ENCODE measurements at places on chromosomes 13 and 19. TPM values are rescaled to one million over a fixed set of nuclear protein-coding genes. Genes with fewer than 3 reads are reported as not detected.

DNA sequence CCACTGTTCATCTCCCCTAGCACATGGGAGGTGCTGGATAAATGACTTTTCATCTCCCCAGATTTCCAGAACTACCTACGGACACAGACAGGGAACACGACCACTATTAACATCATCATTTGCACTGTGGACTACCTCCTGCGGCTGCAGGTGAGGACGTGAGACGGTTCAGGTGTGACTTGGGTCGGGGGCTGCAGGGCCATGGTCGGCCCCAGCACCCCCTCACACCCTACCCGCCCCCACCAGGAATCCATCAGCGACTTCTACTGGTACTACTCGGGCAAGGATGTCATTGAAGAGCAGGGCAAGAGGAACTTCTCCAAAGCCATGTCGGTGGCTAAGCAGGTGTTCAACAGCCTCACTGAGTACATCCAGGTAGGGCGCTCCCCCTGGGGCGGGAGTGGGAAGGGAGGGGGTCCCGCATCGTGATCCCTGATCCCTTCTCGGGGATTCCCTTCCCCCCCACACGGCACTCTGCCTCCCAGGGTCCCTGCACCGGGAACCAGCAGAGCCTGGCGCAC is 74.4 kb downstream of the MAP4K1 start:
- ATAC-seq, result no peak

DNA sequence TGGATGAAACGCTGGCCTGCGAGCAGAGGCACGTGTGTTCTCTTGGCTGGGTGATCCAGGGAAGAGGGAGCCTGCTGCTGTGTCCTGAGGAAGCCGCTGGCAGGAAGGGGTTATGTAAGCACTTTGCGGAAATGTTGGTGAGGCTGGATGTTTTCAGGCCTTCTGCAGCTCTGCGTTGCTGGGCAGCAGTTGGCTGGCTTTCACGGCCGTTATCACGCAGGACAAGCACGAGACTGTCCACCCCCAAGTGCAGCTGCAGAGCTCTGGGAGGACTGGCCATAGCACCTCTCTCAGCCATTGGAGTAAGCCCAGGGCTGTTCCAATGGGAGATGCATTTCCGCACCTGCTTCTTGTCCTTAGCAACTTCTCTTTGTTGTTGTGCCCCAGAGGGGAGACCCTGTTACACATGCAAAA is 146.9 kb upstream of the SOX21 start:
- ATAC-seq, result peak; percentile 54

GRCh38 chr19:3367628-3368440 is 1.5 kb downstream of the NFIC start:
- no peak for ATAC-seq

DNA sequence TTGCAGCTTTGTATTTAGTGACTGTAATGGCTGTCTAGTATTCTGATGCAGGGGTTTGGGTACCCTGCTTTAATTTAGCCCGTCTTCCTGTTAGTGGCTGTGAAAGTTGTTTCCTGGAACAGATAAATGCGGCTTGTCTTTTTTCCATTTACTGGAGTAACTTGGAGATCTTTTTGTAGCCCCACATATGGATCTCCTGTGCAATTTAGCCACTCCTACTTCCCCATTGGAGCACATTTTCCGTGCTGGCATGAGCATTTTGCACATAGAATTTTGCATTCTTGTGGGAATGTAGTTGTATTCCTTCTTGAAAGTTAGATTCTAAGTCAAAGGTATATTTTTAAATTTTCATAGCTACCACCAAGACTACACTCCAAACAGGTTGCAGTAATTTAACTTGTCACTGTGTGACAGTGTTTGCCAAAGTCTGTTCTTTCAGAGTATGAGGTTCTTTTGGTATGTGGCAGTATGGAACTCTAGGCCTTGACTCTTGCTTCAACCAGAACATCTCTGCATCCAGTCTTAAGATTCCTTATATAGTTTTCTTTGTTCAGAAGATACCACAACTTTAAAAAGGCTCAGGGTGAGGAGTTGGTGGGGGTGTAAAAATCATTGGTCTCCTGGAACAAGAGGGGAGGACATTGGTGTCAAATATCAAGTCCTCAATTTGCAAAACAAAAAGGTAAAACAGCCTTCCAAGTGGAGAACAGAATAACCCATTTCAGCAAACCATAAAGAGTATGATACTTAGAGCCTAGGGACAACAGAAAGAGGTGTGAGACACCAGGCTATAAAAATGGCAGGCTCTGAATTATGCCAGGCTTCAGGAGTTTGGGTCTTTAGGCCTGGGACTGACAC is 21.1 kb upstream of the CCDC97 start:
- no peak for ATAC-seq

DNA sequence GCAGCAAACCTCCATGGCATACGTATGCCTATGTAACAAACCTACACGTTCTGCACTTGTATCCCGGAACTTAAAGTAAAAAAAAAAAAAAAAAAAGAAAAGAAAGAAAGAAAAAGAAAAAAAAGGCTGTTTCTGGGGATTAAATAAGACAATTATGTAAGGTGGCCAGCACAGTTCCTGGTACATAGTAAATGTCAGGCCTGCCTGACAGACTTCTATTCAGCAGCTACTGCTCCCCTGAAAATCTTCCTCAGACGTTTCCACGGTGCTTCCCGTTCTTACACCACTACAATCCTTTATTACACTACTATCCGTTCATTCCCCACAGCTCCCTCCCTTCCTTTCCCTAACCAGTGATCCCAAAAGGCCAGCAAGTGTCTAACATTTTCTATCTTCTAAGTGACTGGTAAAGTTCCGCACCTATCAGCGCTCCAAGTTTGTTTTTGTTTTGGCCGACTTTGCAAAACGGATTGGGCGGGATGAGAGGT is 636 bp upstream of the RB1 start:
- ATAC-seq, result peak; percentile 22

DNA sequence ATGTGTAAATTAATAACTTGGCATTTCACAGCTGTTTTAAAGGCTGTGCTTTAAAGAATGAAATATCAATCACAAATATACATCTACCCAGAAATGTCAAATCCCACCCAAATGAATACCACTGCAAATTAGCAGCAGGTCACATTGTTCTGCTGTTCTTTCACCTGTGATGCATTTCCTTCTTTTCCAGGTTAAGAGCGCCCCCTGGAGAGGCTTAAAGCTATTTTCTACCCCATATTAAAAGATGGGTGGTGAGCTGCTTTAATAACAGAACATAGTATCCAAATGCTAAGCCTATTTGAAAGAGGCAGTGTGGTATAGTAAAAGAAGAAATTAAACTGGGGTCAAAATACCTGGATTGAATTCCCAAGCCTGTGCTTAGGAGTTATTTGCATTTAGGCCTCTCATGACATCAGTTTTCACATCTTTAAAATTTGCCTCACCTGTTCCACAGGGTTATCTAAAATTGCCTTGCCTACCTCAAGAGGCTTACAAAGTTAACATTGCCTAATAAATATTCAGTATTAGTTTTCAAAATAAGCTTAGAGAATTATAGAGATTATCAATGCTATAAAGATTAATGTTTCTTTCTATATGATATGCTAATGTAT is 396.9 kb upstream of the SLITRK5 start:
- ATAC-seq, result no peak

- ATAC-seq, result peak; percentile 88
Observed at GRCh38 chr13:109235901-109236300, 550.5 kb downstream of the IRS2 start.

DNA sequence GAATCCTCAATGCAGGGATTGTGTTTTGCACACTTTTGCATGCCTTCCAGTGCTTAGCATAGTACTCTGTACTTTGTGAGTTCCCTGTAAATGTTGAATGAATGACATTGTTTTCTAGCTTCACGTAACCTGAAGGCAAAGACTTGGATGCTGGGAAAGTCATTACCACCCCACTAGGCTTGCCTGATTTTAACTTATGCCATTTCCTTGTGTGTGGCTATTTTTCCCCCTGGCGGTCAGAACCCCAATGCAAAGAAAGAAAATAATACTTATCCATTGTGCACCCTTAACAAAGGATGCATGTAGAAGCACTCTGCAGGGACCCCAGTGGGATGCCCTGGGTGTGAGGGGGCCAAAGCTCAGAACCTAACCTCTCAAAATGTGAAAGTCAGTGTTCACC is 1.2 kb upstream of the ENOX1 start:
- no peak for ATAC-seq

GRCh38 chr13:77714119-77714755 is 16.8 kb downstream of the SLAIN1 start:
- no peak for ATAC-seq

DNA sequence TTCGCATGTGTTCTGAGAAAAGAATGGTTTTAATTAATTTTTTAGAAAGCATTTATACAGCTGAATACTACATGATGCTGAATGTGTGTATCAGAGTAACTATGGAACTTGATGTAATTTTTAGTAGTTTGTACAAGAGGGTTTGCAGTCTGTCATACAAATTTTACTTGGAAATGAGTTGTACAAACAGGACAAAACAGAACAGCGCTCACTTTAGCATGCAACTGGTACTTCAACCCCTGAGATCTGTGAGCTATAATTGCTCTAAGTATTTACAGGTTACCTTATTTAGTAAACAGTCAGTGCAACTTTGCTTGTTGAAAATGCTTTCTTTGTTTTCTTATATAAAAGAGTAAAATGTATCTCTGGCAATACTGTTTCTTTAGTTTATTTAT is 706 bp downstream of the TNFRSF19 start:
- ATAC-seq, result peak; percentile 24

Gene SNAPC2
- total RNA-seq, result 7.9 TPM

Gene TEX101
- total RNA-seq, result 3.3 TPM

Gene GIPR
- 0.16 TPM for total RNA-seq

Gene MAB21L1
- total RNA-seq, result 0.28 TPM

Gene NXNL1
- total RNA-seq, result not detected

Gene SIGLEC11
- not detected for total RNA-seq

Gene ZFP82
- total RNA-seq, result 0.72 TPM

Gene S1PR2
- total RNA-seq, result 2.5 TPM

Gene CPB2
- total RNA-seq, result not detected

Data from esophagus mucosa (tissue), 1 donor.